ENCODE measurements at places on chromosomes 13 and 19.

DNA sequence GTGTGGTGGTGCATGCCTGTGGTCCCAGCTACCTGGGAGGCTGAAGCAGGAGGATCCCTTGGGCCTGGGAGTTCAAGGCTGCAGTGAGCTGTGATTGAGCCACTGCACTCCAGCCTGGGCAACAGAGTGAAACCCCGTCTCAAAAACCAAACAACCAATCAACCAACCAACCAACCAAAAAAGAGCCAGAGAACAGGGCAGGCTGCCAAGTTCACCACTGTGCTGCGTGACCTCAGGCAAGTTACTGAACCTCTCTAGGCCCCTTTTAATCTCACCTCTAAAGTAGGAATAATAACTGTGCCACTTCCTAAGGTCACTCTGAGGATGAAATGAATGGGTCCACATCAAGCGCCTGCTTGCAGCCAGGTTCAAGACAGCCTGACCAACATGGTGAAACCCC is 16.9 kb downstream of the TJP3 start:
- DNase-seq = no peak

- peak; percentile 94 for DNase-seq
Measured at GRCh38 chr19:48513289-48514122, 1.9 kb upstream of the LMTK3 start.

GRCh38 chr19:5792224-5792623 is 1.3 kb upstream of the DUS3L start:
- DNase-seq = no peak

DNA sequence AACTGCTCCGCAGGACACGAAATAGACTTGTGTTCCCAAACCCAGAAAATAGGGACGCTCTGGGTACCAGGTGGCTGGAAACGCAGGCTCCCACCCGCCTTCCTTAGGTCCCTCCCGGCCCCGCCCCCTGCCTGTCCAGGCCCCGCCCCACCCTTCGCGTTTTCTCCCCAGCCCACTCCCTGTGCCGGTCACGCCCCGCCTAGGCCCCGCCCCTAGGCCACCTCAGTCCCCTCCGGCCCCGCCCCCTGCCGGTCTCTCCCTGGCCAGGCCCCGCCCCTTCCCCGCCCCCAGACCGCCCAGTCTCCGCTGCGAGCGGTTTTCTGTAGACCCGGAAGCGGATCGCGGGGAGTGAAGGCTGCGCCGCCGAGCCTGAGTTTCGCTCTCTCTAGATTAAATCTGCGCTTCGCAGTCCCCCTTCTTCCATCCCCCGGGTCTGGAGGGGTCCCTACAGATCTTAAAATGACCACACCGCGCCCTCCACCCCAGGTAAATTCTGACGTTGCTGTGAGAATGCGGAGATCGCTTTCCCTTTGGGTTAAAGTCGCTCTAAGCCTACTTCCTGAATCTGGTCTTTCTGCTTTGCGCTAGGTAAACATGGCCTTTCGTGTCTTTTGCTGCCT is 3.7 kb upstream of the ZNF665 start:
- peak; percentile 98 for DNase-seq

GRCh38 chr19:2331601-2332246 is 3.2 kb downstream of the SPPL2B start:
- DNase-seq = no peak

DNA sequence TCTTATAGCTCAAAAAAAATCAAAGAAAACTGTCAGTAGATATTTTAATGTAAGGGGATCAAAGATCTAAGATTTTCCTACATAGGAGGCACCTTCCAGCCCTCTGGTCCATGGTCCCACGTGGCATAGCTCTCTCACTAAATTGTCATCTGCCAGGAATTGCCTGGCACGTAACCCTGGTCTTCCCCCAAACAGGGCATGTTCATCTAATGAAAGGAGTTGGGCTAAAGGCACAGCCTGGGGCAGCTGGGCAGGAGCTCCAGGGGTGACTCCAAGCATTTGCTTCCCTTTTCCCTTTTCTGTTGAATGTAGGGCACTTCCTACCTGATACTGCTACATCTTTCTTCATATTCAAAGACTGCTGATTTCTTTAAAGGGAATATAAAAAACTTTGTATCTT is 148.7 kb downstream of the COL4A1 start:
- no peak for DNase-seq

GRCh38 chr13:32115066-32115465 is 83.5 kb downstream of the FRY start:
- no peak for DNase-seq

- no peak for DNase-seq
Measured at GRCh38 chr13:41813426-41813825, 147.5 kb downstream of the VWA8 start.

DNA sequence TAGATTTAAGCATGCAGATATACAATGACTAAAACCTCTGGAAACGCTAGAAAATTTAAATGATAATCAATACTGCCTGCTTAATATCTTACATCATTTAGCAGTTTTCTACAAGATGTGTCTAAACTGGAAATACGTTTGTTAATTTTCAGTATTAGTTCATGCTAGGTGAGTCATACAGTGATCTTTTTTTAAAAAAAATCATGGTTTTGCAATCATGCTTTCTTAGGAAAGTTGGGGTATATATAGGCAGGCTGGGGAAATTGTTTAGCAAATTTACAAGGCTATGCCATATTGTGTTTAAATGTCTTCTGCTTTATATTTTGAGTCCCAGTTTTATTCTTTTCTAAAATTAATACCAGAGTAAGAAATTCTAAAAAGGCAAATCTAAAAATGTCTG is 245.4 kb upstream of the SPRY2 start:
- DNase-seq = no peak

DNA sequence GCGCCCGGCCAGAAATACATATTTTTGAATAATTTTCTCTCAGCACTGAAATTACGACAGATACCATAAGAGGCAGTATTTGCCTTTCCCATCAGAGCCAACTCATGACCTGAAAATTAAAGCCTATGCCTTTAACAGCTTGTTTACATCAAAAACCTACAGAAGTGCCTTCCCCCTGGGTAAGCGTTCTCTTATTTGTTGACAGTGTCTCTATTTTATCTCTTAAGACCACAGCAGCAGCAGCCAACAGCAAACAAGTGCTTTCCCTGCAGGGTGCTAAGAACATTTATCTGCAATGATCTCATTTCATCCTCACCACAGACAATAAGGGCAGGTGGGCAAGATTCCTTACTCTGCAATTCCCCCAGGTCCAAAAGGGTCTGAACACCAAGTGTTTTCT is 6.0 kb downstream of the AKAP8L start:
- no peak for DNase-seq

DNA sequence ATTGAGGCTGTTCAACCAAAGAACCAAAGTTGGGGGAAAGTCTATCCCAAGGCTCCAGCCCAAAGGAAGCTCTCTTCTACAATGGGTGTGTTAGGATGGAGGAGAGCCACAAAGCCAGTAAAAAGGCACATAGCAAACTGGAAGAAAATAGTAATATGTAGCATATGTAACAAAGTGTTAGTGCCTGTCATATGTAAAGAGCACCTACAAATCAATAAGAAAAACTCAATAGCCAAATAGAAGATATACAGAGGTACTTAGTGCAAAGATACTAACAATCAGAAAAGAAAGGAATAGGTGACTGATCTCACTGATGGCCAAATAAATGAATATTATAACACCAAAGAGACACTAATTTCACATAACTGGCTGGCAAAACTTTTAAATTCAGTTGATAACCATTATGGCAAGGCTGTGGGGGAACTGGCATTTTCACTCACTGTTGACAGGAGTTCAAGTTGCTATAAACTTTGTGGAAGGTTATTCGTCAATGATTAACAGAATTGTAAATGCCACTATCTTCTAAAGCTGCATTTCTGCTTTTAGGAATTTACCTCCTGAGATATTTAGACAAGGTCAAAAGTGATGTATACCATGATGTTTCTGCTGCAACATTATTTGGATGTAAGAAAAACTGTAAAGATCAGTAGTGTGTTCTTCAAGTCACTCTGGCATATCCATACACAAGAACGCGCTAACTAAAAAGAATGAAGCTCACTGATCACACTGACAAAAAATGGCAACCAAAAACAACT is 110.8 kb downstream of the GNG7 start:
- DNase-seq = no peak

- DNase-seq = no peak
Measured at GRCh38 chr13:38141792-38142191, 207.9 kb upstream of the UFM1 start.

GRCh38 chr13:94590744-94591143 is 5.2 kb downstream of the TGDS start:
- DNase-seq = no peak

DNA sequence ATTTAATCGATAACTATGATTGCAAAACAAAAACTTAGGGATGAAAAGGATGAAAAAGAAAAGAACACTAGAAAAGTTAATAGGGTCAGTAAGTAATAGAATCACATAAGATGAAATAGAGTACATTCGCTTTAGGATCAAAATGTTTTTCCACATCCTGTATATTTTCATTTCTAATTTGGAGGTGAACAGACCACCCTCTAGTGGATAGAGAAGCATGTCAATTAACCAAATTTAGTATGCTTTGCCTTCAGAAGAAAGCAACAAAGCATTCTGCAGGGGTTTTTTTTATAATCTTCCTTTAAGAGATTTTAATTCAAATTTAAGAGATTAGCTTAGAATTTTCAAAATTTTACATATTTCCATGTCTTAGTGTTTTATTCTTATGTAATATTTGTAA is 611.0 kb upstream of the SGCG start:
- DNase-seq = no peak

DNA sequence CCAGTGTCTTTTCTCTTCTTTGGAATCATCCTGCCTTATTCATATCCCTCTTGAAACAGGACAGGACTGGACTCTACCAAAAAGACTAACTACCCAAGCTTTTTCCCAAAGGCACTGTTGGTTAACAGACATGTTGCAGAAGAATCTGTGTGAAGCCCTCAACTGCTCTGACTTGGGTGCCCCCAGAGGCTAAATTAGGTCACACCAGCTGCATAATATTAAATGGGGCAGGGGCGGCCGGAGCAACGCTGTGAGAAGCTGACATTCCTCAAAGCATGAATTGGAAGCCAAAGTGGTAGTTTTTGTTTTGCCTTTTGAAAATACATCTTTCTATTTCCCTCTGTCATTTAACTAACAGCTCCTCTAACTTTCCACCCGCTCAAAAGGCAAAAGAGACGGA is 185.9 kb downstream of the LHFPL6 start:
- DNase-seq = peak; percentile 19

- peak; percentile 48 for DNase-seq
Measured at GRCh38 chr19:53907193-53907581, 1.9 kb upstream of the CACNG7 start.

- DNase-seq = no peak
Measured at GRCh38 chr19:17688853-17689595, 870 bp upstream of the UNC13A start.

DNA sequence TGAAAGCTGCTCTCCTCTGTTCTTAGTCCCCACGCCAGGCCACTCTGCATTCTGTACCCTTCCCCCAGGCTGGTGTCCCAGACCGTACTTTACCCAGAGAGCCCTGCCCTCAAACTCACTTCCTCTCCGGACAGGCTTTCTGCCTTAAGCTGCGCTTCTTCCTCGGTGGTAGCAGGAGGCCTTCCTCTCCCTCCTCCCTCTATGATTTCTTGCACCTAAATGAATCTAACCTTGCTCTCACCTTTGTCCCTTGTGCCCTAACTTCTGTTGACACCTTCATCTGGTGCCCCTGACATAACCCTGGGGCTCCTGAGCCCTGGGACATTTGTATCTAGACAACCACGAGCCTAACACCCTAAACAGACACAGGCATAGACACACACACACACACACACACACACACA is 29.6 kb upstream of the CEACAM21 start:
- DNase-seq = peak; percentile 28

GRCh38 chr13:36057041-36057440 is 74.1 kb downstream of the DCLK1 start:
- DNase-seq = no peak
